ENCODE measurements at places on chromosomes 5 and 9.

DNA sequence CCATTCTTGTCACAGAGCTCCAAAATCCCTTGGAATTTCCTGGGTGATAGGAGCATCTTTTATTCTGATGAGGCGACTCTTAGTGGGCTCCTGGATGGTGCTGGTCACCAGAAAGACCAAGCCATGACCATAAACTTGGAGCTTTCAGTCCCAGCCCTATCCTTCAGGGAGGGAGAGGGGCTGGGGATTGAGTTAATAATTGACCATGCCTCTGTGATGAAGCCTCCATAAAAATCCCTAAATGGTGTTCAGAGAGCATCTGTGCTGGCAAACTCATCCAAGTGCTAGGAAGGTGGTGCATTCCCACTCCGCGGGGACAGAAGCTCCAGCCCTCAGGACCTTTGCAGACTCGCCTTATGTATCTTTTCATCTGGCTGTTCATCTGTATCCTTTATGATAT is 28.7 kb downstream of the MCCC2 start:
- no peak for DNase-seq

GRCh38 chr5:157294407-157295091 is 28.6 kb downstream of the CYFIP2 start:
- DNase-seq: no peak

GRCh38 chr5:40198736-40199135 is 481.0 kb upstream of the PTGER4 start:
- DNase-seq: no peak

DNA sequence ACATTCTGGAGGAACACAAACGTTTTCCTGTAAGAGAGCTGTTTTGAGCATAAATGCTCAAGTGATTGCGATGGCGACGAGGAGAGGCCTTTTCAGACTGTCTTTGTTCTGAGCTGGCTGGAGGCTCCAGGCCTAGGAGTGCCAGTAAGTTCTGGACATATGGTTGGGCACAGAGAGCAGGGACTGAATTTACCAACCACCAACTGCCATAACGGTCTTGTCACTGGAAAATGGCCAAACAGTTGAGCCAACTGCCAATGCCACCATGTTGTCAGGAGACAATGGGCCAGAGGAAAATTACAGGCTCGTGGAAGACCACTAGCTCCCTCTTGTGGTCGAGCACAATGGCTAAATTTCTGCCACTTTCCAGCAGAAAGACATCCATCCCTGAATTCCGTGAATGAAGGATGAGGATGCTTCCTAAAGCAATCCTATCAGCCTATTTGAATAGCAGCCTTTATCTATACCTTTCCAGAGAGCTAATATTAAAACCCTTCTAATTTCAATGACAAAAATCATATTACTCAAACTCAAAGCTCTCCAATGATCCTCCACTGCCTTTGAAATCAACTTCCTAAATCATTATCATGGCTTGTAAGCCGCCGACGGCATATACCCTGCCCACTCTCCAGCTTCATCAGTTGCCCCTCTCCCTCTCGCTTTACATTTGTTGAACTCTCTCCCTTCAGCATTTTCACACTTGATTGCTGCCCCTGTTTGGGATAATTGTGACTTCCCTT is 66.9 kb upstream of the GLIS3 start:
- DNase-seq: no peak

DNA sequence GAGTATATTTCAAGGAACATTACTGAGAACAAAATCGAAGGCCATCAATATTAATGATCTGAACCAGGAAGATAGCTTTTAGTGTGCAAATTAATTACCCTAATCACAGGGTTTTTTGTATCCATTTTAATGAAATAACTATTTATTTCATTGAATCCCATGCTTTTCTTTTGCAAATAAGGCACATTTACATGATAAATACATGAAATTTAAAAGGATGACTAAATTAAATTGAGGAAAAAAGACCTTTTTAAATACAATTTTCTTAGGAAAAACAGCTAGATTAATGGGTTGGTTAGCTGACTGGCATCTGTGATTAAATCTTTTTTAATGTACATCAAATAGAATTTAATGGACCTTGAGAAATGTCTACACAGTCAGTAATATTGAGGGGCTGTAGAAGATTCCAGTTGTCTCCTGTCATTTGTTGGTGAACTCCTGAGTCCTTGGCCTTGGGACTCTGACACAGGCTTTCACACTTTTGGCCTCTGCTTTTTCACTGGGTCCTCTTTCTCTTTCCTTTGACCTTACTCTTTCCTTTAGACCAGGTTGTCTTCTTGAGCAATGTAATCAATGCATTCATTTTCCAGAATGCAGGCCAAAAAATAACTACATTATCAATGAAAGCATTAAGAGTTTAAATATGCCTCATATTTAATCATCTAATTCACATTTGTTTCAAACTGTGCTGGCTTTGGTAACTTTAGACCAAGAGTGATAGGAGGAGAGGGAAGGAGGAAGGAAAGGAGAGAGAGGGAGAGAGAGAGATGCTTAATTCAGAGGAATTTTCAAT is 511.5 kb downstream of the ZNF608 start:
- no peak for DNase-seq

- DNase-seq: no peak
Observed at GRCh38 chr5:111676926-111677415, 80.0 kb downstream of the NREP start.

DNA sequence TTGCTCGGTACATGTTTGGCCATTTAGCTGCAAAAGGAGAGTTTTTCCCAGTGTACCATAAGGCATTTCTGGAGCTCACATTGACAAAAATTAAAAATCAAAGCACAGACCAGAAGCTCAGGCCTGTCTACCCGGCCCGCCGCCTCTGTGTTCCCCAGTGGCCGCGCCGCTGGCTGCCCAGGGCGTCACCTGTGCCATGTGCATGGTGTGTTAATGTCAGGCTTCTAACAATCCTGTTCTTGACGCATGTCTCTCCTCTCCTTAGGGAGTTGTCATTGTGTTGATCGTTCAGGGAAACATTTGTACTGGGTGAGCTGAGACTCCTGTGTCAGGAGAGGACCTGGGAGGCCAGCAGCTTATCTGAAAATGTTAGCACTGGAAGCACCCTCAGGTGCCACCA is 9.6 kb upstream of the NTNG2 start:
- DNase-seq: no peak

DNA sequence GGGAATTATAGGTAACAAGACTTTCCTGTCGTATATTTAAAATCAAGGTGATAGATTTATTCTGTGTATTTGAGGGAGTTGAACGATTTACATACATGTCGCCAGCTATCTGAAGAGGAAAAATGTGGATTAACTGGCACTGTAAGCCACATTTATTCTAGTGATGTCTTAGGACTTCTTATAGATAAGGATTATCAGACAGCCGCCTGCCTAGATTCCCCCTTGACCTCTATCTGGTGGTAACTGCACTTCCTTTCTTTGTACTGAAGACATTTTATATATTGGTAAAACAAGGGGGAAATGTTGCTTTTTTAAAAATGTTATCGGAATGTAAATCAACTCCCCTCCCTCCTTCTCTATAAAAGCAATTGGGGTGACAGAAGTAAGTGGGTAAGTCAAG is 39.3 kb upstream of the F2RL2 start:
- DNase-seq: no peak

Measured in breast epithelium (tissue), 4 donors.